ENCODE measurements at places on chromosomes 11 and 22. TPM values are rescaled to one million over a fixed set of nuclear protein-coding genes. Genes with fewer than 3 reads are reported as not detected.

The ST13 gene
- 702 TPM for polyA plus RNA-seq

The FREY1 gene
- polyA plus RNA-seq, result 0.32 TPM

The C1QTNF4 gene
- polyA plus RNA-seq, result 4.5 TPM

The FAM180B gene
- polyA plus RNA-seq, result 0.40 TPM

The MS4A8 gene
- not detected for polyA plus RNA-seq

The PDE3B gene
- 7.7 TPM for polyA plus RNA-seq

The OR8G1 gene
- polyA plus RNA-seq, result not detected

Data from right renal cortex interstitium (tissue), 3 donors.